ENCODE measurements at places on chromosomes 4 and X.

DNA sequence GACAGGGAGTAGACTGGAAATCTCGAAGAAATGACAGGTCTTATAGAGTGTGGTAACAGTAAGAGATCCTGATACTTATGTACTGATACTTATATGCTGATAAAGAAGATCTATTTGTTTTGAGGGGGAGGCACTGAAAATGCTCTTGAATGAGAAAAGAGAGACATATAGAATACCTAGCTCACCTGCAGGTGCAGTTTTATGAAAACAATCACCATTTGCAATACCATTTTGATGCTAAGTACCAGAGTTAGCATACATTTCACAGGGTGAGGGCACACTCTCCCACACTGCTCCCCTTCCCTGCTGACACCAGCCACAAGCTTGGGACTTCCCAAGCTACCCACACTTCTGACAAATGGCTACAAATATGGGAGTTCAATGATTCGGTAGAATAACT, 1490.1 kb upstream of the IGFBP7 start:
- no peak for DNase-seq

- no peak for DNase-seq
Observed at GRCh38 chr4:99665983-99666382, 8.4 kb upstream of the C4orf54 start.

GRCh38 chrX:50905334-50905733, 5.2 kb upstream of the BMP15 start:
- DNase-seq: no peak

GRCh38 chrX:114134465-114134864, 449.4 kb upstream of the HTR2C start:
- no peak for DNase-seq

DNA sequence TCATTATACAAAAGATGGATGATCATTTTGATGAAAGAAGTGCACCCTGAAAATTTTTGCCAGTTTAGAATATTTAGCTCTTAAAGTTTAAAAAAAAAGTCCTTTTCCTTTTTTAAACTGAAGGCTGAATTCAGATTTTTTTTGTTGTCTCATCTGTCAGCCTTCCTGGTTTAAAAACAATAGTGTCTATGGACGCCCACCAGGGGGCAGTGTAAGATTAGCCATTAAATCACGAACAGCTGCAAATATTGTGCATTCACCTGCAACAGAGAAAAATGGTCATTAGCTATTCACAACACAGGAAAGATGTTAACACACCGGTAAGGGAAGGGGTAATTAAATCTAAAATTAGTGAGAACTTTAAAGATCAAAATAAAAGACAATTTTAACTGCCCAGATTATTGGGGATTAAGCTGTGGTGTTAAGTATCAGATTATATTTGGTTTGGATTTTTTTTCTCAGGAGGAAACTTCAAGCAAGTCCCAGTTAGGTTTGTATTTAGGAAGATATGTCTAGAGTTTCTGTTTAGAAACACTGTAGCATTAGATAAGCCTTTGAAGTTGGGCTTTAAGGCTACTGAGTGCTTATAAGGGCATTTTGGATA, 4.4 kb upstream of the CXorf38 start:
- no peak for DNase-seq

DNA sequence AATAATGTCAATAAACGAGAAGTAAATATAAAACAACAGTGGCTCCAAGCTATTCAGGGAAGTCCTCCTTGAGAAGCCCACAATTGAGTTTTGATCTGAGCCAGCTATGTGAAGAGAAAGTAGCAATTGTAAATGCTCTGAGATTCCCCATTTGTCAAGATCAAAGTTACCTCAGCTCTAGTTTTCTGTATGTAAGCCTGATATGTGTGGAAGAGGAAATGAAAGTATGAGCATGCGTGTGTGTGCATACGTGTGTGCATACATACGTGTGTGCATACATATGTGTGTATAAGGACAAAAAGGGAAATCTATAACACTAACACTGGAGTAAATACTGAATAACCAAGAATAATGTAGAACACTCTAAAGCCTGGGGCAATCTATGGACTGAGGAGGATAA, 130.3 kb downstream of the SCFD2 start:
- DNase-seq: no peak

- no peak for DNase-seq
Observed at GRCh38 chr4:48110452-48110978, 23.5 kb downstream of the TXK start.

GRCh38 chr4:7564242-7564641, 129.5 kb upstream of the PSAPL1 start:
- DNase-seq: no peak

DNA sequence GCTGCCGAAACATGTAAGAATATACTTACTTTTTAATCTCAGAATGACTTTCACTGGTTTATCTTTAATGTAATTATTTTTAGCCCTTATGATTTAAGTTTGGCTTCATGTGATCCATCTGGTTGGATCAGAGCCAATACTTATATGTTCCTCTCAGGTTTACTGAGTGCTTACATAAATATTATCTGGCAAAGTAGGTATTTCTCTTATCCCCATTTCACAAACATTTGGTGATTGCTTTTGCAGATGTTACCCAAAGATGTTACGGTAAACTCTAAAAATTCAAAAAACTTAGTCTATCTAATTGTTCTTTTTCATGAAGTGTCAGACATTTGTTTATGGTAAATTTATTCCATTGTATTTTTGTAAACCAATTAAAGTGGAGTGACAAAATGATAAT, 115.0 kb upstream of the TLL1 start:
- DNase-seq: no peak

DNA sequence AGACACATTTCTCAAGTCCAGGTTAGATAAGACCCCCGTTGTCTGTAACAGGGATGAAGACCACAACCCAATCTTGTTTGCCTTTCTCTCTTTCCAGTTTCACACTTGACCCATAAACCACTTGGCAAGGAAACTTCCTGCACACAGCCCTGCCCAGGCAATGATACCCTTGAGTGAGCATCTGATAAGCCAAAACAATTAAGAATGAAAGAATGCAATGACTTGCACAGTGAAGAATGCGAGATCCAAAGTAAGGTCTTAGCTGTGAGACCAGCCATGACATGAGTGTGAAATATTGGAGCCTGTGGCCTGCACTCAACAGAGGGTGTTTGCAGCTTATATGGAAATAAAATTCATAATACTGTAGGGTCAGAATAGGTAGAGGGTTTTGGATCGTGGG, 37.9 kb upstream of the MXRA5 start:
- no peak for DNase-seq

DNA sequence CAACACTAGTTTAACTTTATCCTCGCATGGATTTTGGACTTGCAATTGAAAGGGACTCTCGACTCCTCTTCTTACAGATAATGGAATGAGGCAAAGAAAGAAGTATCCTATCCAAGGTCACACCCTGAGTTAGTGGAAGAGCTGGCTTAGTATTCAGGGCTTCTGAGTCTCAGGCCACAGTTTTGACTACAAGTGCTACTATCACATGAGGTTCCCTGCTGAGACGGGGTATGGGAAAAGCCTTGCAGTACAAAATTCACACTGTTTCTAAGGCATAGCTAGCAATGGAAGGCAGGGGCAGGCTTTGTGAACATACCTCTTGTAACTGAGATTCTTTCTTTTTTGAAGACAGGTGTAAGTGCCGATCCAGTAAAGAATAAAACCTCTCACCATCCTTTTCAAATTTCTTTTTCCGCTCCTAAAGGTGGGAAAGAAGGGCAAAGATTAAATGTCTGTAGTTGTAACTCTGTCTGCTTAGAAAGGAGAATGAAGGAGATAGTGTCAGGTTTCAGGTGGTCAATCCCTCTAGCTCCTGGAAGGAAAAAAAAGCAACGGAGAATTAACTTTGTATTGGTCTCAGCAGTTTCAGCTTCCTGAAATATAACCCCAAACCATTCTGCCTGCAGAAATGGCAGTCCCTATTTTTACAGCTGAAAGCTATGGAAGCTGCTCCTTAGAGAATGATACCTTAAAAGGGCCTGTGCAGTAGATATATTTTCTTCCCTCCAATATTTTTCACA, 199.0 kb downstream of the OPHN1 start:
- no peak for DNase-seq

GRCh38 chr4:113730467-113731216, 30.9 kb downstream of the CAMK2D start:
- DNase-seq: no peak

GRCh38 chr4:186734251-186734650, 10.6 kb upstream of the FAT1 start:
- no peak for DNase-seq

GRCh38 chr4:85058551-85058950, 92.1 kb upstream of the WDFY3 start:
- DNase-seq: no peak

- DNase-seq: no peak
Observed at GRCh38 chrX:70444326-70444945, at the start of gene DLG3. TSS of gene DLG3 (plus strand) at chrX:70444835. CDS start at chrX:70445202, 367 bp downstream.

- peak; percentile 48 for DNase-seq
Observed at GRCh38 chr4:151324752-151325110, 674 bp downstream of the SH3D19 start.

DNA sequence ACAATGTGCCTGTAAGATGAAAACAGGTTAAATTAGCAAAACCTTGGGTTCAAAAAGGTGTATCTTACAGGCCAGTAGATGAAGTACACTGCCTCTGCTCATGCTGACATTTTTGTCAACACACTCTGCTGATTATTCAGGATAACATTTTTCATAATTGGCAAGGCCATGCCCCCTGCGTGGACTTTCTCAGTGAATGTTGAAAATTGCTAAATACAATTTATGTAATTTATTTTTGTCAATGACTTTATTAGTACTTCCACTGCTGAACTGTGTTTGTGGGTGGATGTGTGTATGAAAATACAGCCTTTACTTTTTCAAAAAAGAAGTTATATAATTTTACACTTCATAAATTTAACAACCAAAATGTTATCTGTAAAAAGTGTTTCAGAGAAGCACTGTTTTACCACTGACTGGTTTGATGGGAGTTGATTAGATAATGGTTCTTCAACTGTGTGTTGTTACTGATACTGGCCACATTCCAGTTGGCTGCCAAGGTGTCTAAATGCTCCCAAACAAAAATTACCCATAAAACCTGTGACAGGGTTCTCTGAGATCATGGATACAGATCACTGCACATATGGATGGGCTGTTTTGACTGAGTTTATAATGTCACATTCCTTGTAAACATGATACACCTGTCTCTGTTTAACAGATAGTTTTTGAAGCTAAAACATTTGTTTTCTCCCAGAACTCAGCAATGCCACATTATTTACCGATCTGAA, 151.9 kb upstream of the SLC7A11 start:
- DNase-seq: no peak

GRCh38 chrX:45515262-45516215, 314.9 kb upstream of the DIPK2B start:
- DNase-seq: no peak

Measured in left renal cortex interstitium (tissue), 4 donors.